ENCODE measurements at places on chromosomes 3 and 15. TPM values are rescaled to one million over a fixed set of nuclear protein-coding genes. Genes with fewer than 3 reads are reported as not detected.

DNA sequence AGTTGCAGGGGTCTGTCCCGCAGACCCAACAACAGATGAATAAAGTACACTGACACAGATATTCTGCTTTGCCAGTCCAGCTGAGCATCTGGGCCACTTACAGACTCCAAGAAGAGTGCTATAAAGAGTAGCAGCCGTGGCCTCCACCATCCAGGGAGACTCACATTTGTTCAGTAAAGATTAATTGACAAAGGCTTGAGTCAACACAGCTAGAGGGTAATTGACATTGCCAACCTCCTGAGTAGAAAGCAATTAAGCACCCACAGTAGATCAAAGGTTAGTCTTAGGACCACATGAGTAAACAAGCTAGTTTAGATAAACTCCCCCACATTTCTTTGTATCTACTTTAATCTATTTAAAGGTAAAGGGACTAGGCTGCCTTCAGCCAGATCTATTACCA is 16.3 kb upstream of the CRTC3 start:
- no peak for DNase-seq

DNA sequence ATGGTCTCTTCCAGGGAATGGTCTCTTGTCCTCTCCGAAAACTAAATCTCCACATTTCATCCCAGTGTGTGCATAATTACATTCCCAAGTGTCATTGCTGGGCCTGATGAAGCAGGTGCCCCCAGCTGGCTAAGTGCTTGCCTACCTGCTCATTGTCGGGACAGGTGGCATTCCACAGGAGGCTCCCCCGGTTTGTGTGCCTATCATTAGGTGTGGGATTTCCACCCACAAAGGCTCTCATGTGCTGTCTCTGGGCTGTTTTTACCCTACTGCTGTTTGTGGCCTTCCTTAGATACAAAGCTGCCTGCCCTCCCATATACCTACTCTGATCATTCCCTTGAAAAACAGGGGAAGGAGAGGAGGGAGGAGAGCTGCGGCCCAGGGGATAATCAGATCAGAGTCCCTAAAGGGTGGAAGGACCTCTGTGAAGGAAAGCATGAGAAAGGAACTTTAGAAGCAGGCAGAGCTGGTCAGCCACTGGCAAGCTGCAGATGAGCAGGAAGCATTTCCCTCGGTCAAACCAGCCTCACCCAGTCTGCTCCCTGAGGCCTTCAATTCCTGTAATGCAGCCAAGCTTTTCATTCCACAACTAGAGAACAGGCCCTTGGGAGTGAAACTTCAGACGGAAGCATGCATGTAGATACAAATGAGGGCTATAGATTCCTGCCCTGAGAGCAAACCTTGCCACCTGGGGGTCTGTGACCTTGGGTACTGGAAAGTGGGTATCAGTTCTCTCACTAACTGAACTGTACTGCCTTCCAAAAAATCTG is 60.7 kb upstream of the HEG1 start:
- DNase-seq: no peak

- no peak for DNase-seq
These were observed 80.1 kb upstream of the TRIM42 start for GRCh38 chr3:140597792-140598191.

GRCh38 chr15:82393671-82394070 is 35.9 kb upstream of the GOLGA6L9 start:
- DNase-seq: no peak

GRCh38 chr3:124292329-124292728 is 300.4 kb upstream of the ROPN1 start:
- DNase-seq: no peak

DNA sequence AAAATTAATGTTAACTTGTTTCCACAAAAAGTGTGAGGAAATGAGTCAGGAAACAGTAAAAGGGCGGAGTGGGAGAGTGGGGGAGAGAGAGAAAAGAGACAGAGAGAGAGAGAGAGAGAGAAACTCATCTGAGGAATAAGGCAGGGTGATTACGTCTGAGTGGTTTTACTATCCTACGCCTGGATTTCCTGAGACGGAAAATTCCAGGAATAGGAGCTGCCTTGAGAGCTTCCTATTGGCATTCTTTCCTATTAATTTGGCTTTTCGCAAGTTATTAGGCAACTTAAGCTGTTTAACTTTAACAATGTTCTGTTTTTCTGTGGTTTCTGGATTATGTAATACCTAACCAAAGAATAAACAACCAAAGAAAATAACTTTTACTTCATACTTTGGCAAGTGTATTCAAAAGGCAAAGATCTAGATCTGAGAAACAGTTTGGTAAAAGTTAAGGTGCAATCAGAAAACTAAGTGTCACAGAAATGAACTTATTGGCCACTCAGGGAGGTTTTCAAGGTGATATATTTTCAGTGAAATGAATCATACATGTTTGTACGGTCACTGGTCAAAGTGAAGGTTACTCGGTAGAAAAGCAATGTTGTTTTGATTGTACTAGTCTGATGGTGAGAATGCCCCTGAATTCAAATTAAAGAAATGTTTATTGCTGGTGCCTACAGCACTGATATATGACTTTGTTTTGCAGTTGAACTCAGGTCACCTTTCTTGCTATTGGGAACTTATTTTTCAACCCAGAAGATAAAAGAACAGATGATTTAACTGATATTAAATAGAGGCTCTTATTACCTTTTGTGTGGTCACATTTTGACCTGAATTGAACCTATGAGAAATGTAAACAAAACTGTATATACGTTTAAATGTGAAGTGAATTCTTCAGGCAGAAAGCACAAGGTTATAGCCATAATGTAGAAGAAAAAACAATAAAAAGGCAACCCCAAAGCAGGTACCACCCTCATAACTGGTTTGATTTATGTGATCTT is 39.9 kb upstream of the TNFSF10 start:
- DNase-seq: no peak

GRCh38 chr3:68891280-68891943 is 40.9 kb downstream of the TAFA4 start:
- no peak for DNase-seq

- DNase-seq: no peak
These were observed 122.6 kb downstream of the CPNE4 start for GRCh38 chr3:131912255-131912654.

GRCh38 chr3:141915016-141915415 is 38.6 kb downstream of the ATP1B3 start:
- no peak for DNase-seq

GRCh38 chr3:42216302-42216701 is 49.7 kb downstream of the CCK start:
- DNase-seq: no peak

GRCh38 chr3:175383371-175383770 is 524.2 kb downstream of the NAALADL2 start:
- DNase-seq: no peak

GRCh38 chr3:120224237-120224636 is 60.8 kb downstream of the GPR156 start:
- DNase-seq: no peak

DNA sequence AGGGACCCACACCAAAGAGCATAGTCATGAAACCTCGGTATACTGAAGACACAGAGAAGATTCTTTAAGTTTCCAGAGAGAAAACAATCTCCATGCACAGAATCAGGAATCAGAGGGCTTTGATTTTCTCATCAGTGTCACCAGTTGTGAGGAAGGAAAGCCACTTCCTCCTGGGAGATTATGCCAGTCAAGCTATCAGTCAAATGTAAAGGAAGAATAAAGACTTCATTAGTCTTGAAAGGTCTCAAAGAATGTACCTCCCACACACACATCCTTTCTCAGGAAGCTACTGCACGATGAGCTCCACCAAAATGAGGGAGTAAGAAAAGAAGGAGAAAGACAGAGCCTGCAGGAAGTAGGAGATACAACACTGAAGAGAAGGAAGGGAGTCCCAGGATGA is 486.3 kb downstream of the SHQ1 start:
- no peak for DNase-seq

DNA sequence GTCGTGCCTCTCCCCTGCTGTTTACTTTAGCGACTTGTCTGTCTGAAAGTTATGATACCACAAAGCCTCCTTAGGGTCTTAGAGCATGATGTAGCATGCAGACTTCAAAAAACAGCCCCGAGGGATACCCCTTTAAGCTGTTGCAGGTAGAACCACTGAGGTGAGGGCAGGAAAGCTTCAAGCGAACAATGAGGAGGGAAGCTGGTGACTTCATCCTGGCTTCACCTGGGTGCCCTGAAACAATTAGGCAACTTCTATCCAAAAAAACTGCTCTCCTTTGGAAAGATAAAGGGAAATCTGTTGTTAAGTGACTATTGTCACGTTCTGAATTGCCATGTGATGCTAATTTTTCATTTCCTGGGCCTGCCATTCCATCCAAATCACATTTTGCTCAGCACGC is 231.6 kb downstream of the SOX2 start:
- DNase-seq: no peak

- no peak for DNase-seq
These were observed 59.3 kb upstream of the ADCY5 start for GRCh38 chr3:123508178-123508577.

GRCh38 chr3:171323938-171324536 is 136.2 kb downstream of the TNIK start:
- no peak for DNase-seq

DNA sequence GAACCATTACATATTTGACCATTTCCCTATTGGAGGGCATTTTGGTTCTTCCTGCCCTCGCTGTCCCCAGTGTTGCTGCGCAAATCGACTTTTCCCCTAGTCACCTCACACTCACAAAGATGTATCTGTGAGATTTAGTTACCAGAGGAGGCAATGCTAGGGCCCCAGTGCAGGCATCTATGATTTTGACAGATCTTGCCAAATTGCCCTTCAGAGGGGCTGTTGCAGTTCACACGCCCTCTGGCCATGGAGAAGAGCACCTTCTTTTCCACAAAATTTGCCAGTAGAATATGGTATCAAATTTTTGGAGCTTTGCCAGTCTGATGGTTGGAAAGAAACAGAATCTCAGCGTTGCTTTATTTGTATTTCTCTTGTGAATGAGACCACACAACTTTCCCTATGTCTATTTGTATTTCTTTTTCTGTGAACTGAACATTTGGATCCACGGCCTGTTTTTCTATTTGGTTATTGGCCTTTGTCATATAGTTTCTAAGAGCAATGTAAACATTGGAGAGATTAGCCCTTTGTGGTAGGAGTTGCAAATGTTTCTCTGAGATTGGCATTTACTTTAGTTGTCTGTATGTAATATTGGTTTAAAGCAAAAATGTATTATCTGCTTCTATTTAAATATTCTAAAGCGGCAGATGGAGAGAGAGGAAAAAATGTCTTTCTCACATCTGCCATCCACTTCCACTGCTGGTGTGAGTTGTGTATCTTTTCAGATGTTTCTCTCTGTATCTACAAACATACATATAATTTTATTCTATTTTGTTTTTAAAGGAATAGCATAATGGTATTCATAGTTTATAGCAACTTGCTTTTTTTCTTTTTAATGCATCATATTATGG is 66.1 kb downstream of the DNASE1L3 start:
- no peak for DNase-seq

DNA sequence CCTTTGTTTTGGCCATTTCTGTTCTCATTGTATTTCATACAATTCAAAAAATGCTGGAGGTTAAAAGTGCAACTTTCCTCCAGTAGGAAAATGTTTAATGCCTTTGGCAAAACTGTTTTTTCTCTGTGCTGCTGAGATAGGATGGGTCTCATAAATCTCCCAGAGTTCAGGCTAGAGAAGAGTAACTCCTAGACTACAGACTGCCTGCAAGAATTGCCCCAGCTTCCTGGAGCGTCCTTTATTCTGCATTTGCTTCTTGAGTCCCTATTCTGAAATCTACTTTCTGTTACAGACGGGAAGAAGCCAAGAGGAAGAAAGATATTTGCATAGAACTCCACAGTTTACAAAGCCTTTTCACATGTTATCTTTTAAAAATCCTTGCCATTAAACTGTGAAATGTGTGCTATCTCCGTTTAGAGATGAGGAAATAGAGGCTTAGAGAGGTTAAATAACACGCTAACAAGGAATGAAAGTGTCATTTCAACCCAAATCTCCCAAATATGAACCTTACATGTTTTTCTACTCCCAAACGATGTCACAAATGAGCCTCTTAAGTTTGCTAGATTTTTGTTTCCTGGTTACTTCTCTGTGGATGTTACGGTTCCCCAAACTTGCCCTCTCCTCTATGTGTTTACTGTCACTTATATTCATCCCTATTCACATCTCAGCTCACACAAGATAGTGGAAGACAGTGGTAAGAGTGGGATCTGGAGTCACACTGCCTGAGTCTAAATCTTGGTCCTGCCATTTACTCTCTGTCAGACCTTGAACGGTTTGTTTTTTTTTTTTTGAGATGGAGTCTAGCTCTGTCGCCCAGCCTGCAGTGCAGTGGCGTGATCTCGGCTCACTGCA is 17.4 kb downstream of the NANOGP8 start:
- no peak for DNase-seq

DNA sequence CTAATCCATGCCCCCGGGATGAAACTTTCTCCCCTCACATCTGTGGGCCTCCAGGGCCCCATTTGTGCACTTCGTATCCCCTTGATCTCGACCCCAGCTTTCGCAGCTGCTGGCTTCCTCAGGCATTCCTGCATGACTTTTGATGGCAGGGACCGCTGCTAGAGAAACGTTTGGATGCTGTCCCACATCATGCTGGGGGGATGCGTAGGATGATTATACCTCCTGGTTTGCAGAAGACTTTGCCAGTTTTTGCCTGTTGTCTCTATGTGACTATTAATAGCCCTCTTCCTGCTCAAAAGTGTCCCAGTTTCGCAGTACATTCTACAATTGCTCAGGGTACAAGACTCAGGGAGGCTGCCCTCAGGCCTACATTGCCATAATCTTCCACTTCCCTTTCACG is 10.4 kb upstream of the KCNAB1 start:
- DNase-seq: no peak

Gene GOLGA6L4
- 4.3 TPM for total RNA-seq

Gene TRH
- total RNA-seq: not detected

Gene CHRNA7
- 0.36 TPM for total RNA-seq

Gene SCN5A
- total RNA-seq: 0.06 TPM

Gene CCR1
- 34.2 TPM for total RNA-seq

Gene CPLX3
- not detected for total RNA-seq

Gene TLR9
- total RNA-seq: not detected

Gene GASK1A
- total RNA-seq: 39.9 TPM

Gene PRR20G
- not detected for total RNA-seq

Measured in omental fat pad (tissue), 4 donors.